Transverse colon (tissue), 4 donors: ENCODE measurements at places on chromosomes 4 and X. TPM values are rescaled to one million over a fixed set of nuclear protein-coding genes. Genes with fewer than 3 reads are reported as not detected.
A peak's percentile ranks its signal among the peaks of the same experiment; 100 is the strongest.

The AKAP14 gene
- not detected for total RNA-seq

The MAP3K15 gene
- not detected for total RNA-seq

GRCh38 chr4:4311193-4311592 lies 21.1 kb downstream of the ZBTB49 start:
- DNase-seq: no peak

DNA sequence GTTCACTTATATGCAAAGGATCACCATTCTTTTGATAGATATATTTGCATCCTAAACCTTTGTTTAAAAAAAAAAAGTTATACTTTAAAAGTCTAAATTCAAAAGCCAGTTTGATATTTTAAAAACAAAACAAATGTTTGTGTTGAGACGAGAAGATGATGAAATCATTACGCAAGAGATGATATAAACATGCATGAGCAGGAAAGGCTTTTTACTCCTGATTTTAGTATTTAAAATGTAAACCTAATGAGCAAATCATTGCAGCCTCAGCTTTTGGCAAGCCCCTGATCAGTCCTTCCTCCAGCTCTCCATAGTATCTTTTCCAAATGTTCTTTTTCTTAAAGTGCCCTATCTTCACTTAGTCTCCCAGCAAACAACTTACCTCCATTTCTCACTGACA lies 115.6 kb downstream of the ARAP2 start:
- DNase-seq: no peak

GRCh38 chrX:155966876-155967275 lies 30.6 kb upstream of the IL9R start:
- peak; percentile 9 for DNase-seq

The NUDT10 gene
- total RNA-seq: 1.3 TPM

- no peak for DNase-seq
Observed at GRCh38 chr4:30920043-30920442, 199.9 kb downstream of the PCDH7 start.
